Motor neuron (in vitro differentiated cells): ENCODE measurements at places on chromosomes 2 and 18. TPM values are rescaled to one million over a fixed set of nuclear protein-coding genes. Genes with fewer than 3 reads are reported as not detected.
A peak's percentile ranks its signal among the peaks of the same experiment; 100 is the strongest.

DNA sequence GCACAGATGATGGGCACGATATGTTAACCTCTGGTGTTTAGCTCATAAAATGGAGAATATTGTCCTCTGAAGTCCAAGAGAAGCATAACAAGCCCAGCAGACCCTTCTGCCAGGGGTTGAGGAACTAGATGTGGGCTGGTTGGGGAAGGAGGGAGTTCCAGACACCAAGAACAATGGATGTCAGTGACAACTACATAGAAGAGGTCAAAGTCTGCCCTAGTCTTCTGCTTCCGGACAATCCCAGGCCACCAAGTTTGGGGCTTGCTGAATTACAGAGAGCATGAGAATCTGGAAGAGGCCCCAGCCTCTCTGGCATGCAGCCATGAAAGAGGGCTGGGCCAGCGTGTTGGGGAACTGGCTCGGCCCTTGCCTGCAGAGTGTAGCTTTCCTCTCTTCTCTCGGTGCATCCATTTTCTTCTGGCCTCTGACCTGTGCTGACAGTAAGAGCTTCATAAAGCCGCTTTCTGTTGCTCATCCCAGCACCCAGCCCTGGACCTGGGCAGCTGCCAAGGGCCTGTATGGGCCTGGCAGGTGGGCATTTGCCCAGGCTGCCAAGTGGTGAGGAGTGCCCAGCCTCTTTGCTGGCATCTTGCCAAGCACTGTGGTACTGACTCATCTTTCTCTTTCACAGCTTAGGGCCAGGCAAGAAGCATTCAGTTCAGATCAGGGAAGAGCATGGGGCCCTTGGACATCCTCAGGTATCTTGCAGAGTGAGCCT is 14.6 kb upstream of the LAPTM4A start:
- peak; percentile 80 for ATAC-seq

DNA sequence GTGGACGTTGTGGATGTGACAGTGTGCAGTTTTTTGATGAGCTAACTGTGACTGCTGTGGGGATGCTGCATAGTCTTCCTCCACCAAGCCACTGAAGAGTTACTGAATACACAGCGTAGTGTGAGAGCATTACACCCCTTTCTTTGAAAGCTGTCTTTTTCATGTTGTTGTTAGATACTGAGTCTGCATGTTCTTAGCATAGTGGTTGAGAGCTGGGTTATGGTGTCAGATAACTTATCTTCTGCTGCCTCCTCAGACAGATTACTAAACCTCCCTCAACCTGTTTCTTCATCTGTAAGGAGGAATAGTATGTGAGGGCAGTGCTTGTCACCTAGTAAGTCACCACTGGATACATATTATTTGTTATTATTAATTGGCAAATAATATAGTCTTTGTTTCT is 63.2 kb downstream of the CEP192 start:
- ATAC-seq = no peak

- no peak for ATAC-seq
These were observed 122.1 kb upstream of the RBMS1 start for GRCh38 chr2:160615706-160616105.

DNA sequence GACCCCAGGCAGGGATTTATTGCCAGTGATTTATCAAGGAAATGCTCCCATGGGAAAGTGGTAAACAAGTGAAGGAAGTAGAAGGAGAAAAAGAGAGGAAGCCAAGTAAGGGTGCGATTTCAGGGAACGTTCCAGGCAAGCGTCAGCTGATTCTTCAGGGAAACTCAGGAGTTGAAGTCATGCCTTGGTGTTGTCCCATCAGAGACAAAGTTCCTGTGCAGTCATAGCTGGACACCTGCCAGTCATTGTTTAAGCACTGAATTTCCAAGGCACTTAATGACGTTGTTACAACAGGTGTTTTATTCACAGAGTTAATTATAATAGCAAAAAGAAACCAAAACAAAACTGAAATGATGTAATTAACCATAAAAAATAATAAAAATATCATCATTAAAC is 381.8 kb upstream of the CRIM1 start:
- ATAC-seq = no peak

DNA sequence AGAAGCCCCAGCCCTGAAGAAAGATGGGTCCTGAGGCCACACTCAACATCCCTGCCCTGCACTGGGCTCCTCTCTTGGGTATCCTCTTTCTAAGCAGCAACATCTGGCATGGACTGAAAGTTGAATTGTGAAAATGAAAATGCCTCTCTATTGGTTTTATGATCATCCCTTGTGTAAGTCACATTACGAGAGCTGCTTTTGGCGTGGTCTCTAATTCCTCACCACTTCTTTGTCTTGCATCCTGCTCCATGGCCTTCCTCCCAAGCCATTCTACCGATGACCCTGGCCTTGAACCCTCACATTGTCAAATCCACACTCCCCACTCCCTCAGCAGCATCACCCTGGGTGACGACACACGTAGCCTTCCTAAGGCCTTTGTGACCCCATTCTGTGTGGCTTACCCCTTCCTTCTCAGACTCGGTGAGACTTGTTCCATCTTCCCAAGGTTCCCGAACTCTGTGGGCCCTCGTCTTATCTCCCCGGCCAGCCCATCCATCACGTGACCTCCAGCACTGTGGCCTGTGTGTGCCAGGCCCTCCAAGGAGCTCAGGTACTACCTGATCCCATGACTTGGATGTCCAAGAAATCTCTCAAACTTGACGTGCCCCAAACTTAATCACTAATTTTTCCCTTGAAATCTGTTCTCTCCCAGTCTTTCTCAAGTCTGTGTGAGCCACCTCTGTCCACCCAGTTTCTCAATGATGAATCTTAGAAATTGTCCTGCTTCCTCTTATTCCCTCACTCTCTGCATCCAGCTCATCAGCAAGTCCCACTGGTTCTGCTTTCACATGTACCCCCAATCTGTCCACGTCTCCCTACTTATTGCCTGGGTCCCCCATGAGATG is 194.7 kb upstream of the HS6ST1 start:
- no peak for ATAC-seq

DNA sequence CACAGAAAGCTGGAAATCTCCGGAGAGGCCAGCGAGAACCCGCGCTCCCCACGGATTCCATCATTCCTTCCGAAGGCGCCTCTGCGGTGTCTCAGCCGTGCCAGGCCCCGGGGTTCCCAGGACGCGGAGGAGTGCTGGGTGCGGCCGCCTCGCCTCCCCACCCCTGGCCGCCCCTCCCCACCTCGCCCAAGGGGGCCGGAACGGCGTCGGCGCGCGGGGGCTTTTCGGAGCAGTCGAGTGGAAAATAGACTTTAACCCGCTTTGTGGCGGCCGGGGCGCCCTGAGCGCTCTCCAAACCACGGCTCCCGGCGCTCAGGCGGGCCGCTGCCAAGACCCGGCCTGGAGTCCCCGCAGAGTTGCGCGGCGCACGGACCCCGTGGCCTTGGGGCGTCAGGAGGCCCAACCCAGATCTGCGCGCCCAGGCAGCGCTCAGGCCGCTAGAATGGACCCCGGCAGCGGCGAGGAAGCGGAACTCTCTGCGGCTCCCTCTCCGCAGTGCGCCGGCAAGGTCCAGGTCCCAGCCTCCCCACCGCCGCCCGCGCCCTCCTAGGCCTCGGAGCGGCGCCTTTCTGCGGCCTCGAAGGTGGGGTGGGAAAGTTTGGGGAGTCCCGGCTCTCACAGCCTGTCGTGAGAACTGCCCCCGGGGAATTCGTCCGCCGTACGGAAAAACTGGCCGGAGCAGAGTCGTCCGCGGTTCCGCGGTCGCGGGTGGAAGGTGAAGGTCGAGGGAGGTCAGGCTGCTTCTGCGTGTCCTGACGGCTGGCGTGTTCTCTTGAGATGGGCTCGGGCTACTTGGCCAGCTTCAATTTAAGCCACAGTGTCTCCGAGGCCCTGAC is 1.2 kb upstream of the EMX1 start:
- peak; percentile 34 for ATAC-seq

GRCh38 chr18:75829091-75829490 is 401.6 kb upstream of the SMIM21 start:
- no peak for ATAC-seq

GRCh38 chr18:73614812-73615211 is 532.8 kb downstream of the FBXO15 start:
- ATAC-seq = no peak

GRCh38 chr2:159753797-159754196 is 41.5 kb downstream of the MARCHF7 start:
- ATAC-seq = no peak

DNA sequence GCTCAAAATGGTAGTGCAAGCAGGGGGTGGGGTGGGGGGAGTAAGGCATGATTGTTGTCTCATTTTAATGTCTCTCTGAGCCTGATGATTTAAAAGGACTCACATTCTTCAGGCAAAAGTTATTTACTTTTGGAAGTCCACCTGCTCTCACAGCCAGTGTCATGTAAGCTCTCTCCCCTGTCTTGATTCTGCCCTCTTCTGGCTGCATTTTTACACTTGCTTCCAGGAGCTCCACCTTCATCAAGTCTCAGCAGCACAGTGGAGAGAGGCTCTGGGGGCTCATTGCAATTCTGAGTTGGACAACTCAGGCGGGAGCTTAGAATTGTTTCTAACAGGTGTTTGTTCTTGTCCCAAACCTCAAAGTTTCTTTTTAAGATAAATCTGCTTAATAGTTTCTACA is 39.2 kb downstream of the GNAL start:
- peak; percentile 54 for ATAC-seq

- ATAC-seq = no peak
These were observed 154.8 kb upstream of the APCDD1 start for GRCh38 chr18:10299643-10300042.

- no peak for ATAC-seq
These were observed 17.1 kb downstream of the RBM44 start for GRCh38 chr2:237815637-237816036.

- ATAC-seq = no peak
These were observed 2.5 kb downstream of the NFU1 start for GRCh38 chr2:69434753-69435152.

DNA sequence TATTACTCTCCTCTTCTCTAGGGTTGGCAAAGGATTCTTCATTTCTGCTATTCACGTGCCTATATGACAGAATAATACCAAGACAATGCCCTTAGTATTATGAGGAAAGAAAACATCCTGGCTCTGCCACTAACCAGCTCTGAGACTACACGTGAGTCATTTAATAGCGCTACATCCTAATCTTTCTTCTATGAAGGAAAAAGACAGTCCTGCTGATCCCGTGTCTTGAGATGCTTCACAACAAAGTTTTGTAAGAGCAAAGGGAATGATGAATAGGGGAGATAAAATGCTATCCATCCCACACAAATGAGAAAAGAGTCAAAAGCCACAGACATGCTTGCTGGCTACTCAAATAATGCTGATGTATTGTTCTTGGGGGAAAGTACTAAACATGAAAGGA is 152.8 kb downstream of the PID1 start:
- ATAC-seq = no peak

DNA sequence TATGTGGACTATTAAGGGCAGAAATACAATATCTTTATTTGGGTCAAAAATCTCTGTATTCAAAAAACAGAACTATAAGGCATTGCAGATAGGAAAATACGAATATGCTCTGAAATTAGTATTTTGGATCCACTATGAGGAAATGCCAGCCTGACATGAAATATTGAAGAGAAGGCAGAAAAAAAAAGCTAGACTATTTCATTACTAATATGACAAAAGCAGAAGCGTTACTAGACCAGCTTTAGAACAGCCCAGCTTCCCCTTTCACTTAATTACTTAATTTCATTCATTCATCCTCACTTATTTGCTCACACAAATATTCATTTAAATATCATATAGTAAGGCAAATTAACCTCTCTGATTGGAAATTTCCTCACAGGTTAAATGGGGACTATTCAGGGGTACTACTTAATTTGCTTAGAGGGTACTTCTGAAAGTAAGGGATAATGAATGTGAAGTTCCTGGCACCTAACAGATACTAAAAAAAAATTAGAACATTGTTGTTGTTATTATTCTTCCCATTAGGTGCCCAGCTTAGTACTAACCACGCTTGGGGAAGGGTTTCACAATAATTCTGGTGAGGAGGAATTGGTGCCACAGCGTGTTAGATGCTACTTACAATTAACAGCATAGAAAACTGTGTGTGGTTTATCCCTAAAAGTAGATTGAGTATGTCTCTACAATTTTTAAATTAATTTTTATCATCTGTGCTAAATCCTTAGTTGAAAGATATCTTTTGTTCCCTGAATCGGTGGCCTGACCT is 71.1 kb upstream of the CTLA4 start:
- no peak for ATAC-seq

GRCh38 chr2:175698061-175698460 is 304.0 kb downstream of the LNPK start:
- ATAC-seq = no peak

DNA sequence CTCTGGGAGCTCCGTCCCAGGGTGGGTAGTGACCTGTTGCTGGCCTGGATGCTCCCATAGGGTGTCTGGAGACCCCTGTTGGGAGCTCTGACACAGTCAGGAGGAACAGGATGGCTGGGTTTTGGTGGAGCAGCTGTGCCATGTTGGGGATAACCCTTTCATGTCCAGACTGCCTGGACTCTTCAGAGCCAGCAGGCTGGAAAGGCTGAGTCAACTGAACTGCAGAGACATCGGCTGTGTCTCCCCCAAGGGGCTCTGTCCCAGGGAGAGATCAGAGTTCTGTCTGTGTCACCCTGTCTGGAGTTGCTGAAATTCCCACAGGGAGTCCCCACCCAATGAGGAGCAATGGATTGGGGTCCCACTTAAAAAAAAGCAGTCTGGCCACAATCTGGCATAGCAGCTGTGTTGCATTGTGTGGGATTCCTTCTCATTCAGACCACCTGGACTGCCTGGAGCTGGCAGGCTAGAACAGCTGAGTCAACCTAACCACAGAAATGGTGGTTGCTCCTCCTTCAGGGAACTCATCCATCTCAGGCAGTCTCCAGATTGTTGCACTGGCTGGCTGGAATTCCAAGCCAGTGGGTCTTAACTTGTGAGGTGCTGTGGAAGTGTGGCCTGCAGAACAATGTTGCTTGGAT is 37.2 kb downstream of the AGPS start:
- ATAC-seq = no peak

DNA sequence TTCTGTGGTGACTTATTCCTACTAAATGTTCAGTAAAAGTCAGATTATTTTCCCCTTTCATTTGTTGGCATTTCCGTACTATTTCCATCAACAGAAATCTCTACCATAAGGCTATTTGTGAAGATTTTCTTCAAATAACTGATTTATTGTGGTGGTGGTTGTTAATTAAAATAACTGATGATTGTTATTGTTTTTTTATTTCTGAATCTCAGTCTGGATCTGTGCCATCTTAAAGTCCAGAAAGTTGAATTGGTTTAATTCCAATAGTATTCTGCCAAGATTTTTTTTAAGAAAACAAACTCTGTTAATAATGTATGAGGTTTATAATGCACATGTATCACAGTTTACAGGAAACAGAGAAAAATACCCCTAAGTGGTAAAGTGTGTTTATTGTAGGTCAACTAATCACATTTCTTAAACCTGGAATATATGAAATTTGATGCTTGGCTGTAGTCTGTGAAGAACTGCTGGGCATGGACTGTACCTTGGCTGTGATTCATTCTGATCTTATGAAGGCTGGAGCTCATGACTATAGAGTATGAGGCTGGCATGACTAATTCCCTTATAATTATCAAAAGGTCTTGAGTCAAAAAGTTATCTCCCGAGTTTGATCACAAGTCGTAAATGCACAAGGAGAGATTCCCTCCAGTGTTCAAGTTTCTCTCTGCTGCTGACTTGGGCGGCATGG is 134.2 kb upstream of the RND3 start:
- no peak for ATAC-seq

The OSR1 gene
- total RNA-seq = 1.9 and 2.3 TPM in 2 replicates

The MAB21L4 gene
- 0.08 and 0.09 TPM in 2 replicates for total RNA-seq

The CRIM1 gene
- 23.3 and 26.1 TPM in 2 replicates for total RNA-seq

The BCL11A gene
- total RNA-seq = 19.6 and 25.1 TPM in 2 replicates

The MDH1B gene
- 4.4 and 5.9 TPM in 2 replicates for total RNA-seq

The C1QL2 gene
- total RNA-seq = 0.14 TPM in 1 of 2 replicates, not detected in the other

The SKOR2 gene
- total RNA-seq = 0.10 and 0.47 TPM in 2 replicates

The TUBA4B gene
- total RNA-seq = not detected in 2 replicates
